ENCODE measurements at places on chromosomes 3 and 15.

DNA sequence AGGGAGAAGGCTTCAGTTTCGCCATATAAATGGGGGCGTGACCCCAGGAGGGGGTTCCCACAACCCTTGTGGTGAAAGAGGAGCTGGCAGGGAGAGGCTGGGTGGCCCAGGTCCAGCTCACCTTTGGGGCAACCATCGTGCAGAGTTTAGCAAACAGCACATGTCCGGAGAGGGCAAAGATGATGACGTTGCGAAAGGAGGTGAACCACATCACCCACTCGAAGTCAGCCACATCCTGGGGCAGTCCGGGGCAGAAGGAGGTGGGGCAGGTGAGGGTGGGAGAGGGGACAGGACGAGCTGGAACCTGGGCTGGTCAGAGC lies 3.7 kb downstream of the HHATL start:
- DNase-seq, result no peak

DNA sequence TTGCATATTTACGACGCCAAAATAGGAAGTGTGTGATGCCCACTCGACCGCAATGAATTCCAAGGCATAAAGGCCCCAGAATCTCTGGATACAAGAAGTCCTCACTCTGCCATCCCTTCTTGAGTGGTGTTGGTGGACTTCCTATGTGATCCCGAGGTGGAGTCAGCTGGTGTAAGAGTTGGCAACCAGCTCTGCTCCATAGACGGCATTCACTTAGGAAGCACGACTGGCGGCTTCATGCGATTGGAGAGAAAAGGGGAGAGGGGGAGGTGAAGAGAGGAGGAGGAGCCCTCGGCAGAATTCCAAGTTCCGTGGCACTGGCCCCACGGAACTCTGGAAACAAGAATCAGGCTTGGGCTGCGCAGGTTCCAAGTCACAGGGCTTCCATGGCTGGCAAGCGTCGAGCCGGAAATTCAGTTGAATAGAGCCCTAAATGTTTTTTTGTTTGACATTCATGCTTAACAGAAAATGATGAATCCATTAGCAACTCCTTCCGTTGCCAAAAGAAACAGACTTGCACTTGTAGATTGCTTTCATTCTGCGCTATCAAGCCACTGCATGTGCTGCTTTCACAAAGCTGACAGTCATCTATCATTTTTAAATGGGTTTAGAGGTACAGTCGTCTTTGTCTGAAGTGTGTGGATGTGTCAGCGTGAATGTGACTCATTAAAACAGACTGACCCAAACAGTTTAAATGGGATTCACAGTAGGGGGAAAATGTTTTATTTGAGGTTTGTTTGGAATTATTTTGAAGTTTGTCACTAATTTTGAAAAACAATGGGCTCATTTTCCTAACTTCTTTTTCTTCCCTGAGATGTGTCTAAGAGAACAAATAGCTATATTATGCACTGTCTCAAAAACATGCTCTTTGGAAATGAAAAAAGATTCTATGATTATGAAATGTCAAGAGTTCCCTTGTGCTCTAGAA lies 428.3 kb upstream of the ATP11B start:
- peak; percentile 98 for DNase-seq

DNA sequence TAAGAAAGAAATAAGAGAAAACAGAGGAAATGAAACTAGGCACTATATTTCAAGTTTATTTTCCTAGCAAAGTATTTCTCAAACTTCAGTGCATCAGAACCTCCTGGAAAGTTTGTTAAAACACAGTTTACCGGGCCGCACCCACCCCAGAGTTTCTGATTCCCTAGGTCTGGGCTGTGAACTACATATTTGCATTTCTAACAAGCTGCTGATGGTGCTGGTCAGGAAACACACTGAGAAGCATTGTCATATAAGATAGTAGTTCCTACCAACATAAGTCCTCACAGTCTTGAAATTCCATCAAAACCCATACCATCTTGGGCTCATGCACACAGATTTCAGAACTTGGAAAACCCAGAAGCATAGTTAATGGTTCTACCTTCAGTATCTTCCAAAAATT lies 8.3 kb downstream of the SLC9A9 start:
- no peak for DNase-seq

- no peak for DNase-seq
Measured at GRCh38 chr3:31629054-31629453, 96.3 kb downstream of the STT3B start.

GRCh38 chr15:42914728-42915497 lies 5.7 kb downstream of the TTBK2 start:
- DNase-seq, result no peak

DNA sequence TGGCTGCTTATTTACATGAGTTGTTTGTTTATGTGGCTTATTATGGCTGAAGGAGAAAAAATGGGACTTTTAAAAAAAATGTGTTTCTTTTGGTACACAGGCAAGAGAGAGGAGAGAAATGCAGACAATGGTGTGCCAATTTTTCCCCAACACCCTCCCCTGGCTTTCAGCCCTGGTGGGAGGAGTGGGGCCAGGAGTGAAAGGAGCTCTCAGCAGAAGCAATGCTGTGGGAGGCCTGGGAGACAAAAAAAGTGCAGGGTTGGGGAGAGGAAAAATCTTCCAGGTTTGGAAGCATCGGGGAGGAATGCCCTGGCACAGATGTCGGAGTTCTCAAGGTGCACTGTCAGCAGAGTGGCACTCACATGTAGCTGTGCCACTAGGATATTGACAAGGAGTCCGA lies 117.7 kb upstream of the FOXB1 start:
- no peak for DNase-seq

DNA sequence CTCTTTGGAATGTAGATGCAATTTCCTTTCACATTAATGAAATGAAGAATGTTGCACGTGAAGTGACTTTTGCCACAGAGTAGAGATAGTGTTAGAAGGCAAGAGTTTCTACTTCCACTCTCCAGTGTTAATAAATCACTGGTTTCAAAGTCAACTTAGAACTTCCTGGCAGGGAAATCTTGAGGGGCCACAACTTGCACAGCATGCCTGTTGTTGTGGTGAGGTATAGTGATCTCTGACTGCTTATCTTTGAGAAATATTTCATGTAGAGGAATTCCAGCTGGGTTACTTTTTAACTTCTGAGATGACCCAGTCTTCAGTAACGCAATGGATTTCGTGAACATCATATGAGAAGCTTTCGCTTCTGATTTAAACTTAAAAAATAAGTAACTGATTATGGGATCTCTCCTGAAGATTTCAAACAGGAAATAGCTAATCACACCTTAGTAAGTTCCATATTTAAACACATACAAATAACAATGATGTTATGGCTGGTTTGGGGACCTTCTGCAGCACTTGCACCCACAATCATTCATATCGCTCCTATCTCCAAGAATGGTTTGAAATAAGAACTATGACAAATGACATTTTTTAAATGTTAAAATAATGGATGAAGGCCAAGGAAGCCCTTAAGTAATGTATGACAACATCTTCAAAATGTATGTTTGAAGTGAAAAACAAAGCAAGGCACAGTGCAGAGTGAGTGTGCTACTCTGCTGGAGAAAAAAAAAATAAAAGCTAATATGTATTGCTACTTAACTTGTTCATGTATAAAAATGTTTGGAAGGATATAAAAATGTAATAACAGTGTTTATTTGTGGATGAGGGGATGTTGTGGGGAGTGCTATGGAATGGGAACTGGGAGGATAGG lies 726.5 kb upstream of the NECTIN3 start:
- DNase-seq, result no peak

GRCh38 chr15:49458145-49458544 lies 35.1 kb downstream of the FGF7 start:
- no peak for DNase-seq

DNA sequence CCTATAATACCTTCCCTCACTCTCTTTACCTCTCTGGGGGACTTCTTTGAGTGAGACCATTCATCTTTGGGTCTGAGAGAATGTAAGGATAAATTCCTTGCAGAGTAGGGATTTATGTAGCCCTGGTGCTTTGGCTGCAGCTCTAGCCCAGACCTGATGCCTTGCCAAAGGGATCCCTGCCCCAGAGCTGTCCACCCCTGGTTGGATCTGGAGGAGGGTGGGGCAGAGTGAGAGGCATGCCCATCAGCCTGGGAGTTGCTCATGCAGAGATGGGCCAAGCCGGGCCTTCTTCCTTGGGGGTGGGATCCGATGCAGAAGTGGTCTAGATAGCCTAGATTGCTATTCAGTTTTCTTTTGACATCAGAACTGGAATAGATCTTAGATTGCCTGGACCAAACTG lies 31.5 kb downstream of the RTP1 start:
- no peak for DNase-seq

- no peak for DNase-seq
Measured at GRCh38 chr15:44673639-44674038, 10.2 kb upstream of the SPG11 start.

GRCh38 chr15:32029862-32030781 lies at the start of gene CHRNA7:
Gene CHRNA7 (plus strand): TSS chr15:32030515. CDS start chr15:32030595, 80 bp downstream.
- DNase-seq, result peak; percentile 41

DNA sequence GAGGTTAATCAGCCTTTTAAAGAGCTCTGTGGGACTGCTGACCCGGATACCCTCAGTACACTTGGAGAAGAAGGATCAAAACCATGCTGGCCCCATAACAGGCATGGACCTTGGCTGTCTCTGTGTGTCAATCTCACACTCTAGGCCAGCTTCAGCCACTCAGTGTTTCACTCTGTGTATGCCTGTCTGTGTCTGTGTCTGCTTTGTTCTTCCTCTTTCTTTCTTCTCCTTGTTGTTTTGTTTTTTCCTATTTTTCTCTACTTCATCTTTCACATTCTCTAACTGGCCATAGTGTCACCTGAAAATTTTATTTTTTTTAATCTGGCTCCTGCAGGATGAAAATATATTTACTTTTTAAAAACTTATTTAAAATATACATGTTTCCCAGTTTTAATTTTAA lies 51.1 kb downstream of the SERP1 start:
- DNase-seq, result no peak

GRCh38 chr3:15113471-15113870 lies 14.5 kb upstream of the RBSN start:
- peak; percentile 11 for DNase-seq

- DNase-seq, result no peak
Measured at GRCh38 chr3:11547498-11547897, 96.2 kb downstream of the VGLL4 start.

- no peak for DNase-seq
Measured at GRCh38 chr15:70050970-70051369, 46.7 kb downstream of the TLE3 start.

DNA sequence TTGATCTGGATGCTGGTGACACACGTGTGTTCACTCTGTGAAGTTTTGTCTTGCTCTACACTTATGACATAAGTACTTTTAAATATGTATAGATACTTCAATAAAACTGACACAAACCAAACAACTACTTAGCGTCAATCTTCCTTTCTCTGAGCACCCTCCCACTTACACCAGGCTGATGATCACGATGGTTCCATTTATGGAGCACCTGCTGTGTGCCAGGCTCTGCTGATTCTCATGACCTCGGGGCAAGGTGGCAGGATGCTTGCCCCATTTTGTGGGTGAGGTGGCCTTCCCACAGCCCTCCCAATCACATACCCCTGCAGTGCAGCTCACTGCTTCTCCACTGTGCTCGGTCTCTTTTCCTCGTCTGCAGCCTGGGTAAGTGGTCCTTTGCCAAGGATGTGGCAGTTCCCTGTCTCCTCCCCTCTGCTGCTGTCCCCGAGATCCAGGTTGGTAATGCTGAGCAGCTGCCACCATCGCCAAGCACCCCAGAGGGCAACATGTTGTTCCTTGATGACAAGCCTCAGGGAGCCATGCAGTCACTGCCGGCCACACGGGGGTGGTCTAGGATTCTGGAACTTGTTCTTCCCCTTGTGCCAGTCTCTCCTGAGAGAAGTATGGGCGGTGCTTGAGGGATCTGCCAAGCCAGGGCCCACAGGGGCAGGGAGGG lies 20.6 kb upstream of the ADCY5 start:
- no peak for DNase-seq

DNA sequence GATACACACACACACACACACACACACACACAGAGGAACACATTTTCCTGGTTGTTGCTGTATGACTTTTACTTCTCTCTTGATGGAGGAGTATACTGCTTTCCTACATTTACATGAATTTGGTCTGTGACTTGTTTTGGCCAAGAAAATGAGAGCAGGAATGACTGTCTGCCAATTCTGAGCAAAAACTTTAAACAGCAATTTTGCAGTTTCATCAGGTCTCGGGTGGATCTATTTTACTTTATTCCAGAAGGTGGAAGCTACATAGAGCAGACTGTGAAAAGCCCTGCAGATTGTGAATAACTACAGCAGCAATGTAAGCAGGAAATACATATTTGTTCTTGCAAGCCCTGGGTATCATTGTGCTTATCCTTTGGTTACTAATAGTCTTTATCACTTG lies 1350.0 kb upstream of the EPHA6 start:
- no peak for DNase-seq

GRCh38 chr15:82680200-82681102 lies 29.2 kb downstream of the AP3B2 start:
- peak; percentile 25 for DNase-seq

GRCh38 chr3:167843481-167843880 lies 108.0 kb downstream of the SERPINI1 start:
- DNase-seq, result no peak

GRCh38 chr3:139468399-139468798 lies 7.9 kb downstream of the RBP2 start:
- DNase-seq, result peak; percentile 41

GRCh38 chr3:66778777-66779176 lies 219.3 kb upstream of the KBTBD8 start:
- DNase-seq, result no peak

- no peak for DNase-seq
Measured at GRCh38 chr15:35304389-35304788, 219.3 kb upstream of the NANOGP8 start.

- no peak for DNase-seq
Measured at GRCh38 chr3:194327218-194328052, 23.7 kb downstream of the CPN2 start.

GRCh38 chr3:136914739-136915138 lies 43.0 kb upstream of the IL20RB start:
- DNase-seq, result no peak

DNA sequence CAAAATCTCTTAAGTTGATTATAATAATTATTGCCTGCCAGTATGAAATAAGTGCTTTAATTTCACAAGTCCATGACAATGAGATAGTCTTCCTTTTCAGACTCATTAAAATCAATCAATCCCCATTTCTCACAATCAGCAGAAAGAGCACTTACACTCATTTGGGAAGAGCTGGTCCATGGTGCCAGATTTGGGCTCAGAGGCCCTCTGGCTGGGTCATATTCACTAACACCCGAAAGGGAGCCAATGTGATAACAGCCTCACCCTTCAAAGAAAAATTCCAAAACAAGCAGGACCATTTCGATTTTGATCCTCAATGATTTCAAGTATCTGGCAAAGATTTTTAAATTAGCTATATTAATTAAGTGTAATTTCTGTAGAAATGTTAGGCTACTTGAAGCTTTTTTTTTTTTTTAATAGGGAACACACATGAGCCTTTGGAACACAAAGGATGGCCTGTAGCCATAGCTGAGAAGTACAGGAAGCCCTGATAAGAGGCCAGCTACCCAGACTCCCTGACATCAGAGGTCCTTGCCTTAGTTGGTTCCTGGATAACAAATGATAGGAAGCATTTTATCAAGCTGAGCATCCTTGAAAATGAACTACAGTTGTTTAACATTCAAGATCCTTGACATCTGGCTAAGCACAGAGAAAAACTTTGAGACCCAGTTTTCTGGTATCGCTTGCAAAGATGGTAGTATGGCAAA lies 17.1 kb downstream of the MCF2L2 start:
- no peak for DNase-seq

- DNase-seq, result no peak
Measured at GRCh38 chr3:194139814-194140391, 4.0 kb downstream of the HES1 start.
